ENCODE measurements at places on chromosomes 6 and 20.
A peak's percentile ranks its signal among the peaks of the same experiment; 100 is the strongest.

DNA sequence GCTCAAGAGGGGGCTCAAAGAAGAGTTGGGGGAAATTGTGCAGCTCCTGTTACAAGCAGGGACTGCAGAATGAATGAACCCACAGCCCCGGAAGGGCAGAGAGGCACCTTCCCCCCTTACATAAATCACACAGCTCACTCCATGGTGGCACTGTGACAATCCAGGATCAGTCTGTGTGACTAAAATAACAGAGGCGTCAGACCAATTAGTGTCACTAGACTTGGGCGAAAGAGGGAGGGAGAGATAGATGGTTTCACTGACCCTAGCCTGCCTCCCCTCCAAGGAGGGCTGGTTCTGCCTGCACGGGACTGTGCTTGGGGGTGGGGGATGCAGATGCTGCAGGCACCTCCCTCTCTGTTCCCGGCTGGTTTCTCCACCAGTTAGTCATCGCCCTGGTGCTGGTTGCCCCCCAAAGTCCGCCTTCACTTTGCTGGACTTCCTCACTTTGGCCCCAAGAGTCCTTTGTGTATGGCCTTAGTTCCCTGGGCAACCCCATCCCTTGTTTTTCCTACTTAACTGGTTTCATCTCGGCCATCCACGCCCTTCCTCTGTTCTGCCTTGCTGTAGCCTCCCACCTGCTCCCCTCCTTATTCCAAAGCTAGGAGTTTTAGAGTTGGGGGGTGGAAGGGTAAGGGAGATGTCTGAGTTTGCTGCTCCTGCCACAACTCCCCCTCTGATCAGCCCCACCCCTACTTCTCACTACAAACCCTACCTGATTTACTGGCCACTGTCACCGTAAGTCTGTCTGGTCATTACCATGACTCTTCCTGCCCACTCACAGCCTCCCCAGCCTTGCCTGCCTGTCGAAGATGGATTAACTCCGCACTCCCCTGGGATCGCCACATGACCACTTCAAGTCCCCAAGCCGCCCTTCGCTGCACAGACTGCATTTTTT lies 17.7 kb downstream of the CCDC167 start:
- no peak for DNase-seq

GRCh38 chr6:41755895-41756294 lies 8.7 kb upstream of the PGC start:
- no peak for DNase-seq

- DNase-seq = no peak
These were observed 208.8 kb downstream of the DLL1 start for GRCh38 chr6:170082067-170082466.

- peak; percentile 43 for DNase-seq
These were observed 637.7 kb upstream of the CITED2 start for GRCh38 chr6:140012150-140012549.

- no peak for DNase-seq
These were observed 41.7 kb downstream of the PHF3 start for GRCh38 chr6:63677282-63677681.

DNA sequence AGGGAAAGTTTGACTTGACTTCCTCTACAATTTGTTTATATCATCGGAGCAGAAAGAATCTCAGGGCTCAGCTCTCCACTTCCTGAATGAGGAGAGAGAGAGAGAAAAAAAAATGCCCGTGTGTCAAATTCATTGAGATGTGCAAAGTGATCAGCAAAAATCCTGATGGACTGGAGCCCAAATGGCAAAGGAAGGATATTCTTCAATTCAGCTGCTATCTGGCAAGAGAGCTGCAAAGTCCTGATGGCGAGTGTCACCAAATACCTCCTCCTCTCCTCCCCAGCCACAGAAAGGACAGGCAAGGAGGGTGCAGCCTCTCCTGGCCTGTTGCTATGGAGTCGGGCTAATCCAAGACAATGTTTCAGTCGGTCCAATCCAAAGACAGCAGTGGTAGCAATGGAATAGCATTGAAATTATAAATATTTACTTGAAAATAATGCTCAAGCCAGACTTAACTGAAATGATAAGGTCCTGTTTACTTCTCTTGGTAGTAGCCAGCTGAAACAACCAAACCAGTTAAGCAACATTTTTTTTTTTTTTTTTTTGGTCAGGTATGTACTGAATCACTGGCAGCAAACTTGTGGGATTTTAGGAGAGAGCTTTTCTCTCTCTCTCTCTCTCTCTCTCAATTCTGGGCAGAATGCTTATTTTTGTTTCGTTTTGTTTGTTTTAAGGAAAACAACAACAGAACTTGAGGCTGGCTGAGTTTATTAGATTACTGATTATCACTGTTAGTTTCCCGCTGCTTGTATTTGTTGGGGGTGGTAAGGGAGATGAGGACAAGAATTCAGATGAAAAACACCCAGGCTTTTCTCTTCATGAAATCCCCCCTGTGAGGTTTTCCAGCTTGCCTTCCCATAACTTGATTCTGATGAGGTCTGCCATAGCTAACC lies 204.2 kb downstream of the BCAS1 start:
- DNase-seq = peak; percentile 51

- DNase-seq = no peak
These were observed 199.6 kb downstream of the PKHD1 start for GRCh38 chr6:51887859-51888258.
